ENCODE measurements at places on chromosomes 5 and 9.
A peak's percentile ranks its signal among the peaks of the same experiment; 100 is the strongest.

DNA sequence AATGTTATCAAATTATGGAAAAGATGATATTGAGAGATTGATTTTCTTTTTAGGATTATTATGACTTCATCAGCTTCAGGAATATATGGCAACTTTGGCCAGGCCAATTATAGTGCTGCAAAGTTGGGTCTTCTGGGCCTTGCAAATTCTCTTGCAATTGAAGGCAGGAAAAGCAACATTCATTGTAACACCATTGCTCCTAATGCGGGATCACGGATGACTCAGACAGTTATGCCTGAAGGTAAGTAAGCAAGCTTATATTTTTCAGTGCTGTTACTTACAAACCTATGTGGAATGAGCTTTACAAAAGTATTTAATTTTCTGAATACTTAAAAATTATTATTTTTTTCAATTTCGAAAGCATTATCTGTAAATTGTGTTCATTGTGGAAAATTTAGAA, 26.5 kb downstream of the HSD17B4 start:
- no peak for DNase-seq

GRCh38 chr5:173915310-173916014, 27.3 kb downstream of the CPEB4 start:
- peak; percentile 58 for DNase-seq

GRCh38 chr9:91655215-91655614, 231.6 kb upstream of the NFIL3 start:
- no peak for DNase-seq

DNA sequence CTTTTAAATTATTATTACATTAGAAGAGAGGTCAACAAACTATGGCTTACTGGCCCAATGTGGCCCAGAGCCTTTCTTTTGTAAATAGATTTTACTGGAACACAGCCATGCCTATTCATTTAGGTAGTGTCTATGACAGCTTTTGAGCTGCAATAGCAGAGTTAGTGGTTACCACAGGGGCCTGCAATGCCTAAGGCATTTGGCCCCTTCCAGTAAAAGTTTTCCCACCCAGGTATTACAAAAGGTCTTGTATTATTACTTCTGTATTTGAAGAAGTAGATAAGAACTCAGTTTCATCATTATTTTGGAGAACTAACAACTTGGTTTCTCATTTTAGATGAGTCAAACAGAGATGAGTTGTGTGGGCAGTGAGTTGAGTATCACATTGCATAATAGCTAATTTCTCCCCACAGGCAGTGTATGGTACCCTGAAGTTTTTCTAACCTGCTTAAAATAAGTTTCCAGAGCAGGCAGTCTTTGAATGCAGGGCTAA, 9.5 kb downstream of the MTRR start:
- DNase-seq = no peak

DNA sequence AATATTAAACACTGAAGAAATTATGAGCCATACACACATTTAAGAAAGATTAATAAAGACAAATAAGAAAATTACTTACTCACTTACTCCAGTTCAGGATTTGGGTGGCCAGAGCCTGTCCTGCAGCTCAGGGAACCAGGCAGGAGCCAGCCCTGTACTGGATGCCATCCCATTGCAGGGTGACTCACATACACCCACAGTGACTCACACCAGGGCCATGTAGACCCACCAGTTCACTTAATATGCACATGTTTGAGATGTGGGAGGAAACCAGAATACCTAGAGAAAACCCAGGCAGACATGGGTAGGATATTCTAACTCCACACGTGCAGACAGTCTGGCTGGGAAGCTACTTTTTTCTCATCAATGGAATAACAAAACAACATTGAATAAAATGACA, 49.6 kb upstream of the ADRB2 start:
- DNase-seq = no peak

- DNase-seq = peak; percentile 7
Observed at GRCh38 chr5:52997424-52997823, 8.3 kb downstream of the ITGA2 start.
